ENCODE measurements at places on chromosomes 7 and 10.

GRCh38 chr10:47438857-47439474 lies 44.9 kb downstream of the ANXA8 start:
- DNase-seq, result no peak

GRCh38 chr10:8047452-8048280 lies 6.8 kb upstream of the GATA3 start:
- DNase-seq, result no peak

- no peak for DNase-seq
These were observed 966 bp downstream of the MALRD1 start for GRCh38 chr10:19049567-19049966.

GRCh38 chr10:48219194-48219593 lies 55.3 kb downstream of the FRMPD2 start:
- no peak for DNase-seq

DNA sequence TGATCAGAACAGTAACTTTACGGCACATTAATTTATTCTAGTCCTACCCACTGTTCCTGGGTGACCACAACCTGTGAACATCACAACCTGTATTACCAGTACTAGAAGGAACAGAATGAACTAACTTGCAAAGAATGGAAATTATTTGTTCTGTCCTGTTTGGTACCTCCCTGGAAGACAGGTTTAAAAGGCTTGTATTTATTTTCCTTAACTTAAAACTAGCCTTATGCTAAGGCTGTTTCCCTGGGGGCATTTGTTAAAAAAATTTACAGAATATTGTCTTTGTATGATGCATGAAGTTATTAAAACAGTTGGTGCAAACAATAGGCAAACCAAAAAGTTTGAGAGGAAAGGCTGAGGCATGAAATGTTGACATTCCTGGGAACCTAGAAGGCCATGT lies 132.7 kb downstream of the DNAJC1 start:
- no peak for DNase-seq

DNA sequence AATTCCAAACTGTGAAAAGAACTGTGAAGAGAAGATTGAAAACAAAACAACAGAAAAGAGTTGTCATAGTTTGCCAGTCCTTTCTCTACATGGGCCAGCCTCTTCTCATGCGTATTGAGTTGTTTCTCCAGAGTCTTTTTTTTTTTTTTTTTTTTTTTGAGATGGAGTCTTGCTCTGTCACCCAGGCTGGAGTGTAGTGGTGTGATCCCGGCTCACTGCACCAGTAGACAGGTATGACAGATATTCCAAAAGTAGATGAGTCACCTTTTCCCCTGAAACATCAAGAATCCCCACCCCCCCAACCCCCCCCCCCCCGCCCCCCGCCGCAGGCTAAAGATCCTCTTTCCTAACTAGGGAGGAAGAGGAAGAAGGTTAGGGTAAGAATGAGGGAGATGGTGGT lies 15.6 kb upstream of the KMT2C start:
- no peak for DNase-seq

DNA sequence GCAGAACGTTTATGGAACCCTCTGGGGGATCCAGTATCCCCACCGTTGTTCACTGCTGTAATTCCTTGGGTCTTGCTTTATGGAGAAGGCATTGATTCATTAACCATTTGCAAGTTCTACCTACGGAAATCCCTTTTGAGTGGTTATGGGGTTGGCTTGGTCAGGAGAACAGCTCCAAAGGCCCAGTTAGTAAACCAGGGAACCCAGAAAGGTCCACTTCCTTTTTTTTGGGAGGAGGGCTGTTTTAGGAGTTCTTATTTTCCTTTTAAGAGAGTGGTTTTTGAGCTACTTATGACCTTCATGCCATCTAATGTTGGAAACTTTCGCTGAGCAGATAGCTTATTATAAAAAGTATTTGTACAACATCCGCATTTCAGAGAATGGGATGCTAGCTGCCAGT lies 1.3 kb downstream of the POR start:
- DNase-seq, result no peak

GRCh38 chr7:15219758-15220157 lies 317.2 kb upstream of the DGKB start:
- no peak for DNase-seq

DNA sequence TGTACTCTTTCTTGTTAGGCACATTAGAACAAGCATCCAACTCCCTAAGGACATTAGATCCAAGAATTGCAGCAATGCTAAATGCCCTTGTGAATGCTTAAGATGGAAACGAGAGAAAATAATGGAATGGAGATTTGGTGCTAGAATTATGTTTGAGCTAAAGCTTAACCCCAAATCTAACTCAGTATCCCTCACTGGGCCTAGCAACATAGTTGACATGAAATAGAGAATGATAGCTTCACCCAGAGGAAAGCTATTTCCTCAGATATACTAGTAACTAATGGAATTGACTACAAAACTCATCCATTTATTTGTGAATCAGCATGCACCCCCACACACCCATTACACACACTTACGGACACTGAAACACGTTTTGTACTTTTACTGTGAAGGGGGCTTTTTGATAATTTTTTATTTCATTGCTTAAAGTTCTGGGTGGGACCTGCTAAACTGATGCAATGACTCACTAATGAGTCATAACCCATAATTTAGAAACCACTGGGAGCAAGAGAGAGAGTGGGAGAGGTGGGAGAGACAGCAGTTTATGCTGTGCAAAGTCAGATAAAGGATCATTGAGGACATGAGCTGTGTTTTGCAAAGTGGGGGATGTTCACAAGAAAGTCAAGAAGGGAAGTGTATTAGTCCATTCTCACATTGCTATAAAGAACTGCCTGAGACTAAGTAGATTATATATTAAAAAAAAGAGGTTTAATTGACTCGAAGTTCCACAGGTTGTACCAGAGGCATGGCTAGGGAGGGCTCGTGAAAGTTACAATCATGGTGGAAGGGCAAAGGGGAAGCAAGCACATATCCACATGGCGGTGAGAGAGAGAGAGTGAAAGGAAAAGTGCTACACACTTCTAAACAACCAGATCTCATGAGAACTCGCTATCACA lies 382.7 kb downstream of the SFMBT2 start:
- DNase-seq, result no peak

GRCh38 chr10:60417024-60417423 lies 27.3 kb upstream of the ANK3 start:
- no peak for DNase-seq

DNA sequence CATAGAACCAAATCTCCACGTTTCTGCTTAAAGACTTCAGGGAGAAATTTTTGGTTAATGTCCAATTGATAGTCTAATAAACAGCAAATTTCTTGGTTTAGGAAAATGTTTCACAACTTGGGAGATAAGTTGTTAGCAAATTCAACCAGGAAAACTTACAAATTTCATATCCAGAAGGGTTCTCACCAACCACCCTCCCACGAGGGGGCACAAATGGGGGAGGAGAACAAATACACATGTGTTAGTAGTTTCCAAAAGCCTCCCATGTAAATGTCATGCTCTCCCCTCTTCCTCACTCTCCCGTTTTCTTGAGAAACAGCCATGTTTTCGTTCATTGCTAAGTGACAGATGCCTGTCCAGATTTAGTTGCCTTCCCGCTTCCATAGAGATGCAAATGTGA lies 10.5 kb downstream of the DOCK4 start:
- DNase-seq, result no peak

DNA sequence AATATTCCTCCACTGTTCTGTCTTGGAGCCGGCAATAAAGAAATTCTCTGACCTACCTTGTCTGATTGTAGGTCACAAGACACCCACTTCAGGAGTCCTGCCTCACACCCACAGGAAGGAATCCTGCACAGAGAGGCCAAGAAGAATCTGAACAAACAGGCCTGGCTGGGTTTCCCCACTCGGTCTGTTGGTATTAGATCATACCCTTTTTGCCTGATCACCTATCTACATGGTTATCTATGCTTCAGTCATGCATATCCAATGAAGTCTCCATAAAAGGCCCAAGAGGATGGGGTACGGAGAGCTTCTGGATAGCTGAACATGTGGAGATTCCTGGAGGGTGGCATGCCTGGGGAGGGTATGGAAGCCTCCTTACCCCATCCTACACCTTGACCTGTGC lies 12.3 kb downstream of the OGDH start:
- DNase-seq, result no peak

- no peak for DNase-seq
These were observed 31.4 kb downstream of the OAT start for GRCh38 chr10:124387078-124387874.

DNA sequence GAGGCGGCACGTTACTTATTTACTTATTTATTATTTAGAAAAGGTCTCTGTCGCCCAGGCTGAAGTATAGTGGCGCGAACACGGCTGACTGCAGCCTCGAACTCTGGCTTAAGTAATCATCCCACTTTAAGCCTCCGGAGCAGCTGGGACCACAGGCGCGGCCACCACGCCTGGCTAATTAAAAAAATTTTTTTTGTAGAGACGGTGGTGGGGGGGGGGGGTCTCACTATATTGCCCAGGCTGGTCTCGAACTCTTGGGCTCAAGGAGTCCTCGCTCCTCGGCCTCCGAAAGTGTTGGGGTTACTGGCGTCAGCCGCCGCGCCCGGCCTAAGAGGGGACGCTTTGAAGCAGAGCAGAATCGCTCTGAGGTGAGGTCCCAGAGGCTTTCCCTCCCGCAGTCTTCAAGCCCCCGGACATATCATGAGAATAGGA lies 675 bp upstream of the FRAT2 start:
- DNase-seq, result no peak

Measured in femur (tissue), 1 donor.